ENCODE measurements at places on chromosomes 16 and 17.

- DNase-seq = no peak
Observed at GRCh38 chr16:73921295-73921694, 375.3 kb upstream of the PSMD7 start.

DNA sequence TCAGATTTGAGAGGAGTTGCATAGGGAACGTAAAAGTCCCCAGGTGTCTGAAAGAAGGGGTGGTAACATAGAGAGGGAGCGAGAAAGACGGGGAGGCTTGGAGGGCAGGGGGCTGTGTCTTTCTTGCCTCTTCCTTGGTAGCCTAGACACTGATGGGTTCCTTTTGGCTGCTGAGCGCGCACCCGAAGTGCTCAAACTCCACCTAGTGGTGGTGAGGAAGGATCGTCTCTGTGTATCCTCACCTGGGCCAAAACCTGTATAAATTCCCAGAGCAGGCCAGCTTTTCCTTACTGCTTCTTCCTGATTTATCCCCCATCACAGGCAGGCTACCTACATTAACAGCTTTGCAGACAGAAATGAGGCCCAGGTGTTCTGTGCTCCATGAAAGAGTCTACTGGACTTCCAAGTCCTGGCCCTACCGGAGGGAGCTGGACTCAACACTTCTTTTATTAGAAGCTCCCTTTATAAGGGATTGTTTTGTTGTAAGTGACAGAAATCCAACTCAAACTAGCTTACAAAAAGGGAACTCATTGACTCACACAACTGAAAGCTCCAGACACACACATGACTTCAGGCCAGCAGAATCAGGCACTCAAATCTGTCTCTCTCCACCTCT lies 5.5 kb upstream of the SLC25A35 start:
- peak; percentile 80 for DNase-seq

- DNase-seq = peak; percentile 72
Observed at GRCh38 chr17:5234645-5235576, at the start of gene SCIMP. TSS of gene SCIMP (minus strand) at chr17:5234860. CDS start at chr17:5234755, 105 bp downstream.

DNA sequence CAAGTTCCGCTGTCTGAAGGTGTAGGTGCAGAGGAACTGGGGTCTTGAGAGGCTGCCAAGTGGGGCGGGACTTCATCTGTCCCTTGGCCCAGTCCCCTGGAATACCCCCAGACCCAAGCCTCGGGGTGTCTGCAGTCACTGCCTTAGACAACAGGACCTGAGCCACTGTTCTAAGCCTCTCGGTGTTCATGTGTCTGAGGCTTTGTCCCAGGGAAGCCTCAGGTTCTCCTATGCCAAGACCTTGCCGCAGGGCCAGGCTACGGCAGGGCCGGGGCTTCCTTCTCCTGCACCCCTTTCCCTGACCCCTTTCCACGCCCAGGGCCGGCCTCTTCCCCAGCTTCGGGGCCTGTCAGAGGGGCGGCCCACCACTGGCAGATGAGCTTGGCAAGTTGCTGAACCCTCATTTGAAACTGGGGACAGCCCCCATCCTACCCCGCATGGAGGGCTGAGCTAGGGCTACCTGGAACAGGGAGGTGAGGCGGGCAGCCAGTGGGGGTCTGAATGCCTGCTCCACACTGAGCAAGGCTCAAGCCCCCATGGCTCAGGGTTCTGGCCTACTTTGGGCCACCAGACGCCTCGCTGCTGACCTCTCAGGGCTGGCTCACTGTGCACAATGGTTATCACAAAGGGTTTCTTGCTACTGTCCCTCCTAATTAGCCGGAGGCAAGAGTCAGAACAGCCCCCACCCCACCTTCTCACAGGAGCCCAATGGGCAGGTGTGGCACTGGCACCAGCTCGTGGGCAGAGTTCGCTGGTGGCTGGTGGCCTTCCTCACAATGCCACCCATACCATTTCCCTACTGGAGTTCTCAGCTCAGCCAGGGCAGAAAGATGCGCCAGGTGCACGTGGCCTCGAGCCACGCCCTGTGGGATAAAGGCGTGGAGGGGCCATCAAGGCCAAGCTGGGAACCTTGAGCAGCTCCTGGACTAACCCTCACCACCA lies 7.1 kb downstream of the LITAFD start:
- no peak for DNase-seq

DNA sequence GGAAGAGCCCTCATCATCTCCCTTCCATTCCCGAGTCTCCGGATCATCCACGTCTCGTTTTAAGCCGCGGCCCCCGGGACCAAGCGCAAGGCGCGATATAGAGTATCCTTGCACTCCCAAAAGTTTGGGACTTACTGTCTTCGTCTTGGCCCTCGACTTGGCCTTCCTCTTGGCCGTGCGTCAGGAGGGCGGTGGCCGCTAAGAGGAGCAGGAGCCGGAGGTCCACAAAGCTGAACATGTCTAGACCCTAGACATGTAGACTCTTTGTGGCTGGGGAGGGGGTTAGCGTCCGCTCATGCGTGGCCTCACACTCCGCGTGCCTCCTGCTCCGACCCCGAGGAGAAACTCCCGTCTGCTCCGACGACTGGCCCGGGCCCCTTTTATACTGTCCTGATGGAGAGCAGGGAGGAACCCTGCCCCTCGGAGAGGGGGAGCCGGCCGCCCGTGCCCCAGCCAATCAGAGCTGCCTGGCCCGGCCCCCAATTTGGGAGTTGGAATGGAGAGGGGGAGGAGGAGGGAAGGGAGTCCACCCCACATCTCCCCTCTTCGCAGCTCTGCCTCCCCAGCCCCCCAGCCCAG lies at the start of gene COL1A1:
TSS of gene COL1A1 (minus strand) at position 356 of the 579 bp plus-strand sequence. CDS start at position 238, 118 bp downstream.
- no peak for DNase-seq

DNA sequence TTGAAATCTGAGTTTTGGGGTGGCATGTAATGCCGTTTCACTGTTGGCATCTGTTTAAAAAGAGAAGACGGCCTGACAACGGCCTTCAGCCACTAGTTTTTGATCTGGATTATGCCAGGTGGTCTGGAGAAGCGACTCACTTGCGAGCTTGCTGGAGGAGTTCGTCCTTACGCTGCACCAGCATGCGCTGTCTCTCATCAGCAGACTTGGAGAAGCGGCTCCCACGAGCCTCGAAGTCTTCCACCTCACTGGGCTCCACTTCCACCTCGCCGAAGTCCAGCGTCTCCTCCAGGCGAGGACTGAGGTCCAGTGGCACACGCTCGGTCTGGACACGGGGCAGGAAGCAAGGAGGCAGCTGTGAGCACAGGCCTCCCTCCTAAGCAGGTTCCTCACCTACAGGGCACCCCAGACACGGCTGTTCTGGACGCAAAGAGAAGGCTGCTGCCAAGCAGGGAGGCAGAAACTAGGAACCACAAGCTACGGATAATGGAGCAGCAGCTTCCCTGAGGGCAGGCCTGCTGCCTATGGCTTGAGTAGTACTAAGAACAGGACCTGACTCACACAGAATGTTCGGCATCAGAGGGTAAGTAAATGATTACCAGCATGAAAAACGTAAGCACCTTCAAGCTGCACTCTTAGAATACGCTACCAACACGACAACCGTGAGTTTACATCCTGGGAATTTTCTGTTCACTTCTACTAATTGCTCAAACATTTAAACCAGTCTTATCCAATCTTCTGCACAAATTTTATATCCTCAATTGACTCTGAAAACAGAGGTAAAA lies 61.4 kb downstream of the AMFR start:
- DNase-seq = no peak

- DNase-seq = no peak
Observed at GRCh38 chr16:74710401-74710800, 9.7 kb upstream of the MLKL start.

GRCh38 chr16:73796241-73796640 lies 500.4 kb upstream of the PSMD7 start:
- no peak for DNase-seq

- no peak for DNase-seq
Observed at GRCh38 chr16:69127966-69128510, 4.3 kb downstream of the CHTF8 start.
